ENCODE measurements at places on chromosomes 16 and 17.

- peak; percentile 94 for DNase-seq
Measured at GRCh38 chr16:24681793-24682192, 47.7 kb upstream of the TNRC6A start.

DNA sequence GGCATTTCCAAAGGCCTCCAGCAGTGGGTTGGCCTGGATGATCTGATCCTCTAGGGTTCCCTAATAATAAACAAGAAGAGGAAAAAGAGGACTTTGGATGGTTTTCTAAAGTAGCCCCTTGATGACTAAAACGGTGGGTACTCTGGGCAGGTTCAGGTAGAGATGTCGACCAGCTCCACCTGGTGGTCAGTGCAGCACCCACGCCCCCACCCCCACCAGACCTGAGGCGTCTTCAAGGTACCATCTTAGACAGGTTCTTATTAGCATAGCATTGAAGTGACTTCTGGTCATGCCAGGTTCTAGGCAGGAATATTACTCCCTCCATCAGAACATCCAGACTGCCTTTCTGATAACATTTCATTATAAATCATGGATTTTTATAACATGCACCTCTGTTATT is 15.0 kb downstream of the MYH13 start:
- DNase-seq, result no peak

- no peak for DNase-seq
Measured at GRCh38 chr17:1313270-1314005, 34.0 kb downstream of the TRARG1 start.

DNA sequence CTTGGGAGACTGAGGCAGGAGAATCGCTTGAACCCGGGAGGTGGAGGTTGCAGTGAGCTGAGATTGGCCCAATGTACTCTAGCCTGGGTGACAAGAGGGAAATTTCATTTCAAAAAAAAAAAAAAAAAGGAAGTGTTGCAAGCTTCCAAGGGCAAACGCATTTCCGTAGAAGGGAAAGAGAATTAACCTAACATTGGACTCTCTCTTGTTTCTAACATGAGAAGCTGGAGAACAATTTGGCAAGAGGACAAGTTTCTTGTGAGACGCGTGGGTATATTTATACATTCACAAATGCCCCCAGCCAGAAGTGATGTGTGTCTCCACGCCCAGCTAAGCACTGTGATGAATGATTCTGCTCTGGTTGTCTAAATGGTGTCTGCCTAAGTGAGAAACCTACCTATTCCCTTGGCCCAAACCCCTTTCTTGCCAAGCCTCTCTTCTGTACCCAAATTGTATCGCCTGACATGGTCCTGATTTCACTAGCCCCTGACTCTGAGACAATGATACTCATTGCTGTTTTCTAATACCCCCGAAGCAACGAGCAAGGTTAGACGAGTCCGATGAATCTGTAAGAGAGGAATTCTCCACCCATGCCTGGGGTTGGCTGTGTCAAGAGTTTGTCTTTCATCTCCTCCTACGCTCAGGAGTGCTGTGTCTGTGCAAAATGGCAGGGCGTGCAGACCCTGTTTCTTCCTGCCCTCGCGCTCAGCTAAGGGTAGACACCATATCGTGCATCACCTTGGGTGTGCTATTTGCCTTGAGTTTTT is 14.2 kb upstream of the ST6GALNAC2 start:
- DNase-seq, result peak; percentile 31

GRCh38 chr17:49783071-49783715 is 5.3 kb upstream of the KAT7 start:
- no peak for DNase-seq

GRCh38 chr17:14337596-14338079 is 36.8 kb downstream of the HS3ST3B1 start:
- peak; percentile 15 for DNase-seq

GRCh38 chr16:4611337-4612021 is 3.2 kb downstream of the UBALD1 start:
- DNase-seq, result peak; percentile 76

GRCh38 chr17:74380086-74380958 is 13.0 kb downstream of the GPR142 start:
- DNase-seq, result no peak

GRCh38 chr17:17769869-17770631 is 66.7 kb downstream of the SREBF1 start:
- DNase-seq, result no peak

DNA sequence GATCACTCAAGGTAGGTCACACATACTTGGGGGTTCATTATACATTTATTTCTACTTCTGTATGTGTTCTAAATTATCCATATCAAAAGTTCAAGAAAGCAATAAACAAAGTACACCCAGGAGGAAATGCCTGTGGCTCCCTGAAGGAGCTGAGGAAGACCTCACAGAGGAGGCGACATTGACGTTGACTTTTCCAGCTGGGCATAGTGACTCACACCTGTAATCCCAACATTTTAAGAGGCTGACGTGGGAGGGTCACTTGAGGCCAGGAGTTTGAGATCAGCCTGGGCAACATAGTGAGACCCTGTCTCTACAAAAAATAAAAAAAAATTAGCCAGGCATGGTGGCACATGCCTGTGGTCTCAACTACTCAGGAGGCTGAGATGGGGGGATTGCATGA is 16.3 kb downstream of the ITGAD start:
- DNase-seq, result peak; percentile 56

GRCh38 chr16:51439271-51439670 is 288.2 kb upstream of the SALL1 start:
- no peak for DNase-seq

GRCh38 chr16:50368410-50369132 is at the start of gene BRD7:
Gene BRD7 (minus strand): TSS chr16:50368988. CDS start chr16:50368774, 214 bp downstream.
- DNase-seq, result peak; percentile 52

DNA sequence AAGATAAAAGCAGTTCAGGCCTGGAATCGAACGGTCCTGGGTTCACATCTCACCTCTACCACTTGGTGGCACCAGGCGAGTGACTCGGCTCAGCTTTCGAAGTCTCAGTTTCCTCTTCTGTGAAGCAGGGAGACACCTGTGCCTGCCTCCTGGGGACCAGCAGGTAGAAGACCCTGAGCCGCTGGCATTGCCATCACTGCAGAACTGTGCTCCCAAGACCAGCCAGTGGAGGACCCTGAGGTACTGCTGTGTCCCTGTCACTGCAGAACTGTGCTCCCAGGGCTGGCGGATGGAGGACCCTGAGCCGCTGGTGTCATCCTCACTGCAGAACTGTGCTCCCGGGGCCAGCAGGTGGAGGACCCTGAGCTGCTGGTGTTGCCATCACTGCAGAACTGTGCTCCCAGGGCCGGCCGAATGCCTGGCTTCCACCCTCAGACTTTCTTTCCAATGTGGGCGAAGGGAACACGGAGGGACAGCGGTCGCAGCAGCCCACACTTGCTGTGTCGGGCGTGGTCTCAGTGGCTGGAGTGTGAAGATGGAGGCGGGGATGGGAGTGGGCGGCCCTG is 8.7 kb upstream of the SLC7A5 start:
- no peak for DNase-seq

GRCh38 chr17:27356091-27356705 is 62.3 kb downstream of the WSB1 start:
- no peak for DNase-seq

GRCh38 chr17:65930140-65930730 is 261.7 kb downstream of the CEP112 start:
- no peak for DNase-seq

- no peak for DNase-seq
Measured at GRCh38 chr16:26026709-26027450, 335.1 kb downstream of the HS3ST4 start.

- no peak for DNase-seq
Measured at GRCh38 chr17:27461192-27461859, 5.1 kb downstream of the KSR1 start.

DNA sequence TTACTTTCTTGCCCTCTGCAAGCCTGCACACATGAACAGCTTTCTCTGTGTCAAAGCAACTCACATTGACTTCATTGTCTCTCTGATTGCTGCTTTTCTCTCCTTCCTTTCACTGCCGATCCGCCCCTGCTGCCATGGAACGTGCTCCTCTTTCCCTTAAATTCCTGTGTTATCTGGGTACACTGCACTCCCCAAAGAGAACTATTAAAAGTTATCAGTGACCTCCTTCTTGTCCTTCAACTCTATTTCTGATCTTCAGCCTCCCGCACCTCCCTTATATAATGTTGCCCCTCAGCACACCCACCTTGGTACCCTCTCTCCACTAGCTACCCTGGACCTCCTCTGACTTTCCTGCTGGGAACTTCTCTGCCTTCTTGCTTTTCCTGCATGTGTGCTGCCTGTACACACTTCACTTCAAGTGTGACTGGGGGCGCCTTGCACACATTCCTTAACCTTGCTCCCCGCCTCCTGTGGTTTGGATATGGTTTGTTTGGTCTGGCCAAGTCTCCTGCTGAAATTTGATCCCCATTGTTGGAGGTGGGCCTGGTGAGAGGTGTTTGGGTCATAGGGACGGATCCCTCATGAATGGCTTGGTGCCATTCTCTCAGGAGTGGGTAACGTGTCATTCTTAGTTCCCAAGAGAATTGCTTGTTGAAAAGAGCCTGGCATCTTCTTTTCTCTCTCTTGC is 26.7 kb upstream of the PMP22 start:
- peak; percentile 55 for DNase-seq

GRCh38 chr17:2049333-2050299 is 5.3 kb upstream of the HIC1 start:
- peak; percentile 72 for DNase-seq

GRCh38 chr17:74682471-74683190 is 30.1 kb downstream of the CD300LF start:
- no peak for DNase-seq

DNA sequence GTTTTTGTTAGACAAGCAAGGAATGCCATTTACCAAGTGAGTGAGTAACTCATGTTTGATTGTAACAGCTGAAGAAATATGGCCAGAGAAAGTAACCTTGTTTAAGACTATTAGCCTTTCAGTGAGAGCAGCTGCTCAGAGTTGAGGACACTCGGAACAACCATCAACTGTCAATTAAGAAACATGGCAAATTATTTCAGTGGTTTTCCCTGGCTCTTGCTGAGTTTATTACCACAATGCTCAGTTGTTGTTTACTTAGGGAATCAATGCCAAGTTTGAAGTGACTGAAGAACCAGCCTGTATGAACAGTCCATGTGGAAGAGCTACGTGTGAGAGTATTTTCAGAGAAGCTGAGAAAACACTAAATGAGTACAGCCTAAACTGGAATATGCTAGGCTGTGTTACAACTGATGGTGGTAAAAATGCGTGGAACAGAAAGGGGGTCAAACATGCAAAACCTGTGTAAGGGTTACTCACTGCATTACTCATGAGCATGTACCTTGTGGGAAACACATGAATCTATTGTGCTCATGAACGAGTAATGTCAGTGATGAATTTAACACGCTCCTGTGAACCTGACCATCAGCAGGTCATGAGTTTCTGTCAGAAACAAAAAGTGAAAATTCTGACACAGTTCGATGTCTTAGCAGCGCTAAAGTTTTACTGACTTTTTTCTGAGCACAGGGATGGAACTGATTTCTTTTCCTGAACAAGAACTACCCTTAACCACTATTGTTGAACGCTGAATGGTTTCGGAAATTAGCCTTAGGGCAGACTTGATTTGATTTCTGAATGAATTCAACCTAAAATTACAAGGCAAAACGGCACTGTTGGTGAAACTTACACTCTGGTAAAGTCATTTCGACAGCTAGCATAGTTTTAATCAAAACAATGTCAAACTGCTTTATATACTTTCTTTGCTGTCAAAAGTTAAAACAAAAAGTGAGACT is 33.5 kb downstream of the GNA13 start:
- peak; percentile 78 for DNase-seq

DNA sequence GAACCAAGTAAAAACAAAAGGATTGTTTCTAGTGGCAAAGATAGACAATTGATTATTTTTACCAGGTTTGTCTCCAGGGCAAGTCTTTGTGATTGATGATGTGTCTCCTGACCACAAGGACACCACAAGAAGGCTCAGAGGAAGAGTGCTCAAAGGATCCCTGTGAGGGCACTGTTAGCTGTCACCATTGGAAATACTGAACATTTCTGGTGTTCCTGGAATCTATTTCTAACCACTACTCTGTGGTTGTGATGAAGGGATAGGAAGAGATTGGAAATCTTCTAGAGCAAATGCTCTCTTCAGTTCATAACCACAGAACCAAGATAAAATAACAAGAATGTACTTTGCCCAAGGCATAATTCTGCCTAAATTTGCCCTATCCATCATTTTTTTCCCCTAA is 15.3 kb downstream of the RNF43 start:
- DNase-seq, result peak; percentile 36

- no peak for DNase-seq
Measured at GRCh38 chr17:354651-355556, 2.3 kb upstream of the RPH3AL start.

DNA sequence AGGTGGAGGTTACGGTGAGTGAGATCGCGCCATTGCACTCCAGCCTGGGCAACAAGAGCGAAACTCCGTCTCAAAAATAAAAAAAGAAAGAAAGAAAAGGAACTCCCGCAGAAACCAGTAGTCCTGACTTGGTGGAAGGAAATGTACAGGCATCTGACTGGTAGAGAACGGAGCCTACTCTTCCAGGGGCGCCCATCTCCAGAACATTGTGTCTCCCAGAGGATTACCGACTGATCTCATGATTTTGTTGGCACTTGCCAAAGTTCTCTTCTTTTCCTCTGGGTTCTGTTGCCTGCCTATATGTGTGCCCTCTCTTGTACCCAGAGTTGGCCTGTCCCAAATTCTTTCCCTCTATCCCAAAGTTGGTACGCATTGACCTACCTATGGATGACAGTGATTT is 24.2 kb downstream of the DDX19A start:
- DNase-seq, result no peak

- no peak for DNase-seq
Measured at GRCh38 chr17:37816950-37817349, 72.1 kb upstream of the HNF1B start.

DNA sequence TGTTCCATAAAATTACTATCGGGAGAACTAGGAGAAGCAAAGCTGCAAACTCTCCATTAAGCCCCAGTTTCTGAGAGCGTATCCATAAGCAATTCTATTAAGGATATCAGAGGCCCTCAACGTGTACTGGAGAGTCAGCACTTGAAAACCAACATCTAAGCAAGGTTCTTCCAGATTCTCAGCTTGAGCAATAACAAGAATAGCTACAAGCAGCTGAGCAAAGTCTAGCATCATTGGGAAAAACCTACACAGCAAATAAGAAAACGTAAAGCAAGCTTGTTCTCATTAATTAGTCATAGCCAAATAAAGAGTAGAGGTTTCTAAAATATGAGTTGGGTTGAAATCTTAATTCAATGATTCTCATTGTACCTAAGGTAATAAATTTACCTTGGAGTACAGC is 26.9 kb upstream of the COX10 start:
- no peak for DNase-seq

DNA sequence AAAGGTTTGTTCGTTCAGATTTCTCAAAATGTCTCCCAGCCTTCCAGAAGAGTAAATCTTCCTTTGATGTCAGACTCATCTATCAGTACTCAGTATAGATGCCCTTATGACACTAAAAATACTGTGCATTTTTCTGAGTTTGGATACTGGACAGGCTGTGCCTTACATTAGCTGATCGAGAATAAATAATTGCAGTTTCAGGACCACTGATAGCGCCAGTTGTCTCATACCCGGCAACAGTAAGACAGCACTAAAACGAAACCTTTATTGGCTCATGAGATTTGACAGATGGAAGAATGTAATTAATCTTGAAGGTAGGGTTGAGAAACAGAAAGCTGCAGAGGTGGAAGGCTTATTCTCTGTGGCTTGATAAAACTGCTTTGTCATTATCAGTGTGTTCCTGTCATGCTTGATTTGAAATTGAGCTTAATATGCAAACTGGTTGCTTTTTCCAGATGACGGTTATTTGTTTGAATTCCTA is 1.2 kb downstream of the ATP6V0A1 start:
- peak; percentile 83 for DNase-seq

- DNase-seq, result no peak
Measured at GRCh38 chr16:88472069-88472468, 19.0 kb downstream of the ZFPM1 start.
